ENCODE measurements at places on chromosomes 7 and 10.

- no peak for DNase-seq
These were observed 168.8 kb upstream of the PPP2R2D start for GRCh38 chr10:131731780-131732630.

DNA sequence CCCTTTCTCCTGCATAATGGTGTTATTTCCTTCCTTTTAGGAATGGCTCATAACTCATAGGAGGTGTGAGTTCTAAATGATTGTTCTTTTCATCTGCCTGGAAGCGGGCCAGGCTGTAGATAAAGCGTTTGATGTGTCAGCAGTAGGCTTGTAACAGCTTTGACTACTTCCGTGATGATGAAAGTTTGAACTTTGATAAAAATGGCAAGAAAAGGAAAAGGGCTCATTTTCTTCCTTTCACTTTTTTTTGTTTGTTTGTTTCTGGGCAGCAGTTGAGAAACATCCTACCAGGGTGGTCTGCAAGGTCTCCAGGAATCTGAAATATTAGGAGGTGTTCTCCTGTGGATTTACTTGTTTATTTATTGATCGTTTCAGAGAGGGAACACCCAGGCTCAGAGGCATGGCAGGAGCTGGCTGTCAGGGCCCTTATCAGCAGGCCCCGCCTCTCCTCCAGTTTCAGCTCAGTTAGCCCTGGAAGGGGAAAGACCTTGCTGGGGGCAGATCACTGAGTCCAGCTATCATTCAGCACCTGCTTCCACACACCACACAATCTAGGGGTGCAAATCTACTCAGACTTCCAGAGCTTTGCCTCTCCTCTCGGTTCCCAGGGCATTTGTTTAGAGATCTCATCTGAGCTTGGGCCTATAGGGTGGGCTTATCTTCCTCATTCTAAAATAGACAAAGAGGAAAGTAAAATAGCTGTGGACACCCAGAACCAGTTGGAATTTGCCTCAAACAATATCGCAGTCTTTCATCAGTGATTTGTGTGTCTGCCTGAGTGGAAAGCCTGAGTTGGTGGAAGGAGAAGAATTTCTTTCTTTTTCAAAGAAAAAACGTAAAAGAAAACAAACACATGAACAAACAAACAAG, 130.9 kb downstream of the BMPER start:
- DNase-seq, result peak; percentile 59

GRCh38 chr10:51718804-51719291, 19.5 kb upstream of the CSTF2T start:
- DNase-seq, result no peak

- no peak for DNase-seq
These were observed 34.0 kb downstream of the SVIL start for GRCh38 chr10:29600821-29601220.

- DNase-seq, result no peak
These were observed 501.6 kb downstream of the GRID1 start for GRCh38 chr10:85864868-85865526.

DNA sequence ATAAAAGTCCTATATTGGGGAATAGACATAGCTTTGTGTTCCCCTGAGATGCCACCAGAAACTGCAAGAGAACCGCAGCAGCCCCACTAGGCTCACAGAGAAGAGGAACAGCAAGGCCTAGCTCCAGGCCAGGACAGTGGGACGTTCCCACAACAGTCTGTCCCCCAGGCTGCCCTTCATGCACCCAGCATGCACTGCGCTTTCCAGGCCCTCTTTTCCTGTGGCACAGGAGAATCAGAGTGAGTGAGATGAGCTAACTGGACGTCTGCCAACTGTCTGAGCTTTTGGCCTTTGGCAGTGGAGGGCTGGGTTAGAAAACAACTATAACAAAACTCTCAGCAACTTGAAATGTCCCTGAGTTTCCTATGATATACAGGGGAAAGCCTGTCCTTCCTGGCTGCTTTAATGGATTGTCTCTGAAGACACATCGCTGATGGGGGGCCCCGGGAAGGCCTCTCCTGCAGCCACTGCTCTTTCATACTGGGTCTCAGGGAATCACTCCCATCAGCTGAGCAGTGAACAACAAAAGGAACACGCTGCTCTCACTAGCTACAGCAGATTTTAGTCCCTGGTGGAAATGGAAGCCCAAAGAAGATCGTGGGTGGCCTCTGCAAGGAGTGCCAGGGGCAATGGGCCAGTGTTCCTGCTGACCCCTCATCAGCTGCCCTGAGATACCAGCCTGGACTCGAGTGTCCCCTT, 53.5 kb downstream of the PODXL start:
- DNase-seq, result peak; percentile 55

DNA sequence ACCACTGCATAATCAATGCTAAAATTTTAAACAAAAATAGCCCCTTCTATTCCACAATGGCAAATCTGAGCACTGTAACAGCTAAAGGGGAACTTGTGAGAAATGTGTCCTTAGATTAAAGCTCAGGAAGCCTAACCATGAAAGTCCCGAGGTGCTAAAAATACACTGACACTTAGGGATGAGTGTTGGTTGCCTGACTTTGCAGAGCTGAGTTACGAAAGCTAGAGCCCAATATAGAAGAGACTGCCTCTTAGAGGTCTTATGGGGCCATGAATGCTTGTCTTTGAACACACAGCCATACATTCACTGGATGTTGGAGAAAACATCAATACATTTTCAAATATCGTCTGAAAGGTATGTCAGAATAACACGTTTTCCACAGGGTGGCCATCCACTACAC, 209.7 kb downstream of the LHFPL3 start:
- no peak for DNase-seq

DNA sequence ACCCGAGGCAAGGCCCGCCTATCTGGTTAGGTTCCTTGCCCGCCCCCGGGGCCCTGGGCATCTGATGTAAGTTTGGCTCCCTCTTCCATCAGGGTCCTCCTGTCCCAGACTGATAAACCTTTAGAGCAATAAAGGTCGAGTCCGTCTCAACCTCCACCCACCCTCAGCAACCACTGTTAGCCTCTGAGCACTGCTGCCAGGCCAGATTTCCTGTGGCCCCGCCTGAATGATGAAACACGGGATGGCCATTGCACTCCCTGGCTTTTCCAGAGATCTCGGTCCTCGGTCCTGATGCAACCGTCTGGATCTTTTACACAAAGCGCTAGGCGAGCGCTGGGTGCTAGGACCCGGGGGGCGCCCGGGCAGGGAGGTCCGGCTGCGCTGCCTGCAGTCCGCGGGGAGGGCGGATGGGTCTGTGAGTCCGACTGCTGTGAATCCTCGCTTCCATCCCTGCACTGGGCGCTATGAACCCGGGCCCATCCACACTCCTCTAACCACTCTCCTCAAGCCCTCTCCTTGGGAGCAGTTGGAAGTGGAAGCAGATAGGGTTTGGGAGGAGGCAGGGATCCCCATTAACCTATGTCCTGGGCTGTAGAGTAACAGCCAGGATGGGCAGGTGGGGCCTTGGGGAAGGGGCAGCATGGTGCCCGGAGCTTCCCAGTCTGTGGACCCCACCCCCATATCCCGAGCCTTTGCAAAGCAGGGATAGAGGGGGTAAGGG, 875 bp upstream of the DDIT4 start:
- DNase-seq, result peak; percentile 91

- no peak for DNase-seq
These were observed 1.3 kb upstream of the CUEDC2 start for GRCh38 chr10:102433619-102434046.

- no peak for DNase-seq
These were observed 59.0 kb downstream of the ADCYAP1R1 start for GRCh38 chr7:31111109-31111451.

GRCh38 chr10:61400524-61400923, 52.7 kb downstream of the TMEM26 start:
- DNase-seq, result no peak

DNA sequence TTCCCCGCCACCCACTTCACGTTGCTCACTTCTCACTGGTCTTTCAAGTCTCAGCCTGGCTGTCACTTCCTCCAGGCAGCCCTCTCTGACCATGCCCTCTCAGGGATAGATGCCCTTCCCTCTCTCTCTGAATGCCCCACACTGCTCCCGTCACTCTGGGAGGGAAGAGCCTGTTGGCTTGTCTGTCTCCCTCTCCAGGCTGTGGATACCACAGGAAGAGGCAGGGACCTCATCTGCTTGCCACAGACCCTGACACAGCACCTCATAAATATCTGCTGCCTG, 93.1 kb downstream of the OAT start:
- DNase-seq, result no peak

GRCh38 chr7:110607050-110607857, 483.7 kb upstream of the LRRN3 start:
- DNase-seq, result no peak

DNA sequence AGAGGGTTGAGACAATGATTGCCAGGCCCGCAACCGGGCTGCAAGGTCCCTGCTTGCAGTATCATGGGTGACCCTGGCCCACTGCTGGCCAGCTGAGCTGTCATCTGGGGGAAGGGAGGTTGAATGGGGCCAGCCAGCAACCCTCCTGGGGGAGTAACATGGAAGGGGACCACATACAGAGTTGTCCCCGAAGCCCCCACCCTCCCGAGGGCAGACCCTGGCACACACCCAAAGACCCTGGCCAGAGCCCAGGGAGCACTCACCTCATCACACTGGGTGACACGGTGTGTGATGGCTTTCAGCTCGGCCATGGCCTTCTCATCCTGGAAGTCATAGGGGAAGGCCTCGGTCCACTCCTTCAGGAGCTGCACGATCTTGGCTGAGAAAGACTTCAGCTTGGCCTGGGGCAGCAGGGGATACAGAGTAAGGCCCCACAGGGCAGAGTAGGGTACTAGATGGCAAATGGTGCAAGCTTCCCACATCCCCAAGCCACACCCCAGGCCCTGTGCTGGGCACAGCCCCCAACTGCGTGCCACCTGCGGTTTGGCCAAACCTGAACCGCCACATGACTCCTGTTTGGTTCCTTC, 63.4 kb downstream of the CSGALNACT2 start:
- DNase-seq, result no peak

- no peak for DNase-seq
These were observed 110.7 kb downstream of the ANKRD30A start for GRCh38 chr10:37236093-37236492.

DNA sequence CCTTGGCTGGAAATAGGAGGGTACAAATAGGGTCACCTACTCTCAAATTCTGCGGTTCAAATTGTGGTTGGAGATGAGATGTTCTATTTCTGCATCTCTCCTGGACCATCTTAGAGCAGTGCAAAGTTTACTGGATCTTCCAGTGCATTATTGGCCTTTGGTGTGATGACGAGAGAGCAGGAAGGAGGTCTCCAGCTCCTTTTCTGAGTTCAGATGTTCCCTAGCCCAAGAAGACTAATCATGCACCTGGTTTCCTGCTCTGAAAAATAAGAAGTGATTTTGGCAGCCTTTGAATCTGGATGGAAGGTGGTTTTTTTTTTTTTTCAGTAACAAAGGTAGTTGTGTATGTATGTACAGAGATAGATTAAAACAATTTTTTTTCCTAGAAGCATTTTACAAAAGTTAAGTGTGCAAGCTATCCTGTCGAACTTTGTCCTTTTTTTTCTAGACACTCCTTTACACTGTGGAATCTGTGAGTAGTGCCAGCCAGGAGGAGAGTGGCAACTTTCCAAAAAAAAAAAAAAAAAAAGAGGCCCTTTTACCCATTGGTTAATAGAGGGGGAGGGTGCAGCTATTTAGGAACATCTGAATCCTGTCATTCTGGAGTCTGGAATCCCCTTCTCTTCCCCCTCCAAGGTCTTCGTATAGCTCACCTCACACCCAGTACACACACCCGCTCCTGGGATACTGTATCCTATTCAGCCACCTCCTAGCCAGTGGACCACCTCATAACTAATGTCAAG, 26.3 kb downstream of the PAPSS2 start:
- DNase-seq, result no peak

DNA sequence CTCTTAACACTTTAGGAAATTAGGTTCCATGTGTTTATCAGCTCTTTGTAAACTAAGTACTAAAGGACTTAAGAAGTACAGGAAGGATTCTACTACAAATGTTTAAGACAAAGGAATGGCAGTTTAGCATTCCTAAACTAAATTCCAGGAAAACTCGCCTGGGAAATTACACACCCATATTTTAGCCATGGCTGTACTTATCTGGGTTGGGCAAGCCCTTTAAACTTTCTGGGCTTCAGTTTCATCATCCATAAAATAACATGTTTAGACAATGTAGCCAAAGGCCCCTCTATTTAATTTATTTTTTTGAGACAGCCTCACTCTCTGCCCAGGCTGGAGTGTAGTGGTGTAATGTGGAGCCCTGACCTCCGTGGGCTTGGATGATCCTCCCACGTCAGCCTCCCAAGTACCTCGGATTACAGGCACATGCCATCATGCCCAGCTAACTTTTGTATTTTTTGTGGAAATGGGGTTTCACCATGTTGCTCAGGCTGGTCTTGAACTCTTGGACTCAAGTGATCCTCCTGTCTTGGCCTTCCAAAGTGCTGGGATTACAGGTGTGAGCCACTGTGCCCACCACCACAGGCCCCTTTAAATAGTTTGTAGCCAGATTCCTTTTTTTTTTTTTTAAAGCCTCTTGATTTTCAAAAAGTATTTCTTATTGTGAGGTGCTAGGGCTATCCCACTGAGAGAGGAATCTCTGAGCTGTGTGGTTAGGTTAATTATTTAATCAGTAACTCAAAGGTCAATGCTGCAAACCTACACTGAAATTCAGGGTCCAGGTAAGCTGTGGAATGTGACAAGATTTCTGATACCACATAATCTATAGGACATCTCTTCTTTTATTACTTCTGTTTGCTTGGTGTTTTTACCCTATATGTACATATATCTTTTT, 32.1 kb downstream of the TMEM60 start:
- no peak for DNase-seq

GRCh38 chr7:86664486-86664885, 20.8 kb downstream of the GRM3 start:
- no peak for DNase-seq

DNA sequence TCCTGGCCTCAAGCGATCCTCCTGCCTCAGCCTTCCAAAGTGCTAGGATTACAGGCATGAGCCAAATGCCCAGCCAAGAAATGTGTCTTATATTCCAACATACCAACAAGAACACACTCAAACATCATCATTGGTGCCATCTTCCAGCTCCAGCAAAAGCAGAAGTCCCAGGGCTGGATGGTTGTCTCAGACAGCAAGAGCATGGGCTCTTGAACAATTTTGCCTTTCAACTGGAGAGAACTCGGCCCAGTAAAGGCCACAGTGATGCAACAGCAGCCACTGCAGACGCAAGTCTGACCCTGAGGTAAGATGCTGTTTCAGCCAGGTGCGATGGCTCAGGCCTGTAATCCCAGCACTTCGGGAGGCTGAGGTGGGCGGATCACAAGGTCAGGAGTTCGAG, 52.8 kb upstream of the NFE2L3 start:
- DNase-seq, result no peak

GRCh38 chr7:145183069-145183468, 347.2 kb upstream of the TPK1 start:
- no peak for DNase-seq

- DNase-seq, result peak; percentile 58
These were observed at the start of gene PWWP2B for GRCh38 chr10:132397036-132397541. PWWP2B (plus strand) TSS chr10:132397200; CDS start chr10:132397227, 27 bp downstream.

DNA sequence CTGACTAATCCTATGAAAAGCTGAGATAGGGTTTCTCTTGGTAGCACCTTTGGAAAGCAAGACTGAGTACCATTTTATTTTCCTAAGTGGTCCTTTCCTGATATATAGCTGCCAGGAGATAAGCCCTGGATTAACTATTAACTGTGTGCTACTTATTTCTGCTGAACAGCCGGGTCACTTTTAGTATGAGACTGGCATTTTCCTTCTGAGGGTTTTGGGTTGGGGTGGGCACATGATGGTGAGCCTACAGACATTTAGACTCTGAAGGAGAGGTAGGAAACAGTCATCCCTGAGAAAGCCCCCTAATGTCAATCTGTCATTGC, 29.8 kb upstream of the BMPR1A start:
- no peak for DNase-seq
